Fibroblast of skin of right quadriceps (primary cell): ENCODE measurements at places on chromosomes 5 and 9.

GRCh38 chr9:88435336-88435735 is 47.1 kb downstream of the SPIN1 start:
- no peak for DNase-seq

- peak; percentile 76 for DNase-seq
Observed at GRCh38 chr9:127968042-127968441, 12.7 kb downstream of the EEIG1 start.

GRCh38 chr9:74322661-74323314 is 174.3 kb upstream of the RORB start:
- DNase-seq: no peak

DNA sequence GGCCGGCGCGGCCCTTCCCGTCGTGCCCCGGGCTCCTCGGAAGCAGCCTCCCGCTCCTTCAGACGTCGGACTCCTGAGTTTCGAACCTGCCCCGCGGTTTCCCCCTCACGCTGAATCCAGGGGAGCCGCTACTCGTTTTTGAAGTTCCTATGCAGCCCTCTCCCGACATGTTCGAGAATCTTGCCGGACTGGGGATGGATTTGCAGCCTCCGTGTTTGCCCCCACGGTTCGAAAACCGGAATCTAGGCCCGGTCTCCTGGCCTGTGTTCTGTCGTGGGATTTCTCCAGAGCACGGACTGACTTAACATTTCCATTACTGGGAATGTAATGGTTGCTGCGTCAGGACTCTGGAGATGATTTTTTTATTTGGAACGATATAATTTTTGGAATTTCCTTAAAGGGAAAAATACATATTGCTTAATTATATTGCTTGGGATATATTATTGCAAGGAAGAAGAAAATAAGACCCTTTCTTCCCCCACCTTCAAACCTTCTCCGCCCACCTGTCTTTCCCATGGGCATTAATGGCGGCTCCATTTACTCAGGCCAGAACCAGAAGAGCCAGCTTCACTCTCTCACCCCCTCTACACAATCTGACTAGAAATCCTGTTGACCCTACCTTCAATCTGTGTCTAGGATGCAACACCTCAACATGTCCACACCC is 8.5 kb upstream of the MGAT1 start:
- peak; percentile 46 for DNase-seq

DNA sequence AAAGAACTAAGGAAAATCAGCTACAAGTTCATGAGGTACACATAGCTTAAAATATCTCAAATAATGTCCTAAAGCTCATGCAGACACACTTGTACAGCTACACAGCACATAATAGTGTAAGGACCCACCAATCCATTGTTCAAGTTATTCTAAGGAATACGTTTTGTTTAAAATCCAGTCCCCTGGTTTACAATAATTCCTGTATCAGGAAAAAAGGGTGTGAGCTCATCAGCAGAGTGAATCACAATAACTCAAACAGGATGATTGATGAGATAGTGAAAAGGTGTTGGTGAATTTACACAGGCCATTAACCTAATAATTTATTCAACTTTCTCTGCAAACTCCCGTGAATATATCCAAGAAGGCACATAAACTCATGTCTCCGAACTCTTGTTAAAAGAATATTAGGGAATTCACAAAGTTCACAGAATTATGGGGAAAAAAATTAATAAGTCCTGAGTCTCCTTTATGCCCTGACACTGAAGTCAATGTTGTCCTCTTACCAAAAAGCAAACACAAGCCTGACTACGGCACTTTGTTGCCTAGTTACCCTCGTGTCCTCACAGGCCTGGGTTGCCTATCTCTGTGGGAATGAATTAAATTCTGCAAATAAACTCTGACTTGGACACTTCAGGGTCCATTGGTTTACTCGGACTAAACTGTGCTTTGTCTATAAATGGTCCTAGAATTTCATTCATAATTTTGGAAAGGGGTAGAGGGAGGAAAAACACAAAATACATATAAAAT is 142.8 kb upstream of the PDE4D start:
- no peak for DNase-seq

- no peak for DNase-seq
Observed at GRCh38 chr9:36991516-36992134, 42.4 kb downstream of the PAX5 start.

DNA sequence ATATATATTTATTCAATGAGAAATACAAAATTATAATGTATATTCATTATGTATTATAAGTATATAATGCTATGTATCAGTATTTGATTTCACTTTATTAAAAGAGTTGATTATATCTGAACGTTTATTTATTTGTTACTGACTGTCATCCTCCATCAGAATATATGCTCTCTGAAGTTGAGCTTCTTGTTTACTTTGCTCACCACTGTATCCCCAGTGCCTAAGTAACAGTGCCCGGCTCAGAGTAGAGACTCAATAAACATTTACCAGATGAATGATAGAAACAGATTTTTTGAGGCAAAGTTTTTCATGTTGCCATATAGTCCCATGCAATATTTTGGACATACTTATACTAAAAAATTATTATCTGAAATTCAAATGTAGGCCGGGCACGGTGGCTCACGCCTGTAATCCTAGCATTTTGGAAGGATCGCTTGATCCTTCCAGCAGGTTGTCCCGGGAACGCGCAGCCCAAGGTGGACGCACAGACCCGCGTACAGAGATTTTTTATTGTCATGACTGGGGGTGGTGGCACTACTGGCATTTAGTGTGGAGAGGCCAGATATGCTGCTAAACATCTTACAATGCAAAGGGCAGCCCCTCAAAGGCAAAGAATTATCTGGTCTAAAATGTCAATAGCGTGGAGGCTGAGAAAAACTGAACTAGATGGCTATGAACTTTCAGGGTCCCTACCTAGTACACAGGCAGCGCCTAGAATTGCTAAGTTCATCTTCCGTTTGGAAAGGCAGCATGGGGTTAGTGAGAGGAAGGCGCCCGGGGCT is 761 bp upstream of the DNAJC25 start:
- DNase-seq: no peak

DNA sequence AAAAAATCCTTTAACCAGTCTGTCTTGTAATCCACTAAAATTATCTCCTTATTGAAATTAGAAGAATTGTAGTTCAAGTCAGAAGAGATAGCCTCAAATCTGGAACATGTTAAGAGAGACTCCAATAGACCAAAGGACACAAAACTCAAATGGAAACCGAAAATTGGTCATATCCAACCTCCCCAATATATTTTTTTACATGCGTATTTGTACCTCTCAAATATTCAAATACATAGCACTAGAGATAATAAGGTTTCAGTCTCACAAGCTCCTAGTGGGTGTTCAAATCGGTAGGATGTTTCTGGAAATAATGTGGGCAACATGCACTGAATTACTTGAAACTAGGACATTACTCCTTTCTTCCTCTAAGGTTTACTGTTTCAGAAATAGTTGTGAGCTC is 33.5 kb downstream of the EPB41L4A start:
- no peak for DNase-seq

DNA sequence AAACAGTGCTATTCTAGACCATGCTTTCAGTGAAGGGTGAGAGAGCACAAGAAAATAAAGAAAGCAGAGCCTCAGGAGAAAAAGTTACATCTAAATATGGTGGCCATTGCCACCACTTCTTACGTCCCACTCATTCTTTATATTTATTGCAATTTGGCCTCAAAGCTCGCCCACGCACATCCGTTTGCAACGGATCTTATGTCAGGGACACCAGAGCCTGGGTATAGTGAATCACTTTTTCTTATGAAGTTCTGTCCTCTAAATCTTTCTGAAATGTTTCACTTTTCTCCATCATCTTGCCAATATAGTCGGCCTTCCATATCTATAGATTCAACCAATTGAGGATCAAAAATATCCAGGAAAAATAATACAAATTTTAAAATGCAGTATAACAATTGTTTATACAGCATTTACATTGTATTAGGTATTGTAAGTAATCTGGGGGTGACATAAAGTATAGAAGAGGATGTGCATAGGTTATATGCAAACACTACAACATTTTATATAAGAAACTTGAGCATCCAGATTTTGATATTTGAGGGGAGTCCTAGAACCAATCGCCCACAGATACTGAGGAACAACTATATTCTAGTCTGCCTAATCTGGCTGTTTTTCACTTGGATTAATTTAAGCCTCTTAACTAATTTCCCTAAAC is 35.2 kb downstream of the GOLPH3 start:
- DNase-seq: no peak
